ENCODE measurements at places on chromosomes 12 and 14.

GRCh38 chr12:112370868-112371510 lies 11.2 kb downstream of the HECTD4 start:
- no peak for DNase-seq

DNA sequence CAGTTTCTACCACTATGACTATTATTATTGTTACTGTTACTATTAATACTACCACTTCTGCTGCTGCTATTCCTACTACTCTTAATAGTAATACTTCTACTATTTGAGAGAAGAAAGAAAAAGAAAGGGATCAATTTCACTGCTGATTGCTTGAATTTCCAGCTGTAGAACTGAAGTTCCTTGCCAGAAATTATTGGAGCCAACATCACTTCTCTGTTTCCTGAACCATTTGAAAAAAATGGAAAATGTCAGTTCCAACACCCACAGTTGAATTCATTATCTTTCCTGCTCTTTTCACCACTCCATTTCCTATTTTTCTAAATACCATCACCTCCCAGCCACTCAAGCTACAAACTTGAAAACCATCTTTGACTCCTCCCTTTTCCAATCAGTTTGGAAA lies 54.1 kb upstream of the PIK3C2G start:
- DNase-seq: no peak

- DNase-seq: no peak
Measured at GRCh38 chr12:20436316-20436715, 68.0 kb downstream of the PDE3A start.

- no peak for DNase-seq
Measured at GRCh38 chr14:36503771-36504741, 16.0 kb downstream of the NKX2-1 start.

- no peak for DNase-seq
Measured at GRCh38 chr12:65818454-65819382, 5.6 kb upstream of the HMGA2 start.

DNA sequence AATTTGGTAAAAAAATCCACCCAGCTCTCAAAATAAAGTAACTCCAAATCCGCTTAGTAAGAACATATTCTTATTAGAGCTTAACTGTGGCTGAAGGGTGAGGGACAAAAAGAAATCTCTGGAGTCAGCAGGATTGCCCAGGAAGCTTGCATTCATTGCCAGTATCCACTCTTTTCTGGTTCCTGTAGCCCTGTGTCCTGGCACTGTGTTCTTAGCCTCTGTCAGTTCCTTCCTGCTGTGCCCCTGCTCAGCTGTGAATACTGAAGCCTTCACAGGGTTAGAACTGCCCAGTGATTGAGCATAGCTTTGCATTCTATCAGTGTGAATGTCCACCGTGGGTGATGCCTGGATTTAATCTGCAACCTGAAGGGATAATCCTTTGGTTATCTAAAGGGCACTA lies 266.9 kb upstream of the PELI2 start:
- no peak for DNase-seq

Data from GM06990 (cell line).